ENCODE measurements at places on chromosomes 2 and 18.

DNA sequence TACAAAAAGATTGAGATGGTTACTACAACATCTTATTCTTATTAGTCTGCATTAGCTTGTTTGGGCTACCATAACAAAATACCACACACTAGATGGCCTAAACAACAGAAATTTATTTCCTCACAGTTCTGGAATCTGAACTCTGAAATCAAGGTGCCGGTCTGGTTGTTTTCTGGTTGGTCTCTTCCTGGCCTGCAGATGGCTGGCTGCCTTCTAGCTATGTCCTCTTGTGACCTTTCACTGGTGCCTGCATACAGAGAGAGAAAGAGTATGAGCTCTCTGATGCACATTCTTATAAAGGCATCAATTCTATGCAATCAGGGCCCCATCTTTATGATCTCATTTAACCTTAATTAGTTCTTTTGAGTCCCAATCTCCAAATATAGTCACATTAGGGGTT lies 696.5 kb downstream of the TDRD15 start:
- no peak for DNase-seq

GRCh38 chr18:45978084-45978483 lies 11.0 kb upstream of the EPG5 start:
- DNase-seq: no peak

- DNase-seq: no peak
These were observed 101.7 kb downstream of the NRP2 start for GRCh38 chr2:205783872-205784499.

- no peak for DNase-seq
These were observed 179.3 kb downstream of the SNTG2 start for GRCh38 chr2:1129982-1130381.

DNA sequence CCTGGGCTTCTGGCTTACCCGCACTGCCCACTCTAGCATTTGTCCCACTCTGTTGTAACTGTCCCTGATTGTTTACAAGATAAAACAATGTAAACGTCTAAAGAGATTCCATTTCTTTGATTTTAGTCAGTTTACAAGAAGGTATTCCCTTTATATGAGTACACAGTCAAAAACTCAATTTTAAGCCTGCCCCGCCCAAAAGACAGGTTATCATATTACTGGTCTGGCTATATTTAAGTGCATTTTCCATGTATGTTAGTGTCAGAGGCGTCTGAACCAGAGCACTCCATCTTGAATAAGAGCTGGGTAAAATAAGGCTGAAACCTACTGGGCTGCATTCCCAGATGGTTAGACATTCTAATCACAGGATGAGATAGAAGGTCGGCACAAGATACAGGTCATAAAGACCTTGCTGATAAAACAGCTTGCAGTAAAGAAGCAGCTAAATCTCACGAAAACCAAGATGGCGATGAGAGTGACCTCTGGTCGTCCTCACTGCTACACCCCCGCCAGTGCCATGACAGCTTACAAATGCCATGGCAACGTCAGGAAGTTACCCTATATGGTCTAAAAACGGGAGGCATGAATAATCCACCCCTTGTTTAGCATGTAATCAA lies 15.0 kb downstream of the GPR45 start:
- no peak for DNase-seq

GRCh38 chr2:73979686-73980085 lies 5.0 kb upstream of the TET3 start:
- no peak for DNase-seq

- no peak for DNase-seq
These were observed 368.6 kb downstream of the EIPR1 start for GRCh38 chr2:3009005-3009404.

GRCh38 chr18:58699551-58699950 lies 28.3 kb downstream of the MALT1 start:
- no peak for DNase-seq

DNA sequence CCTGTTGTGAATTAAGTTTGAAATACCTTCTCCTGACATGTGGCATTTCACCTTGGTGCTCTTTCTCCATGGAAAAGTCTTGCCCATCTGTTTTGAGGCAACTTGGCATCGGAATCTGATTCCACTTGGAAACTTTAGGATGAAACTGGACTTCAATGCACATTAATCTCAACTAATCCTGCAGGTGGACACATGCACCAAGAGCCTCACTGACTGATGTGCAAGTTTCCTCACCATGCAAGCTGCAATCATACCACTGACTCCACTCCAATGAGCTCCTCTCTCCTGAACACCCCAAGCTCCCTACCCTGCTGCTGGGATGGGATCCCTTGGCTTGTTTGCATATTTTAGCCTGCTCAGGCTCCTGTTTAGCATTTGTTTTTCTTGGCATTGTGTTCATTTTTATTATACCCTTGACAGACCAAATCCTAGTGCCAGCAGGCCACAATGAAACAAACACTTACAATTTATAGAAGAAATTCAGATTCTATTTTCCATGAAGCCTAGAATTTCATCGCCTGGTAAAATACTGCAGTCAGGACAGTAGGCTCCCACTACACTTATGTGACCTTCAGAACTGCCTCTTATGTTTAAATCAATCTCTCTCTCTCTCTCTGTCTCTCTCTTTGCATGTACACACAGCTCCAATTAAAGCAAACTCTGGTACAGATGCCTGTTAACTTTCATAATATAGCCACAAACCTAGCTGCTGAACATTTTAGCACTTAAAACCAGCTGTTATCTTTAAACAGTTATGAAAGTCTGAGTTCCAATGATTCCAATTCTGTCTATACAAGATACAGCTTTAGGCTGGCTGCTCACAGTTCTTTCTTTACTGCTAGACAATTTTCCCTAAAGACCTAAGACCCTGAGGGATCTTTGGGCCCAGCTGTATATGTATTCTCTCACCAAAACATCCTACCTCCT lies 141.5 kb downstream of the OSR1 start:
- DNase-seq: no peak

GRCh38 chr2:134153294-134153880 lies 100.5 kb upstream of the MGAT5 start:
- no peak for DNase-seq

GRCh38 chr2:239274391-239275043 lies 126.3 kb downstream of the HDAC4 start:
- peak; percentile 77 for DNase-seq

DNA sequence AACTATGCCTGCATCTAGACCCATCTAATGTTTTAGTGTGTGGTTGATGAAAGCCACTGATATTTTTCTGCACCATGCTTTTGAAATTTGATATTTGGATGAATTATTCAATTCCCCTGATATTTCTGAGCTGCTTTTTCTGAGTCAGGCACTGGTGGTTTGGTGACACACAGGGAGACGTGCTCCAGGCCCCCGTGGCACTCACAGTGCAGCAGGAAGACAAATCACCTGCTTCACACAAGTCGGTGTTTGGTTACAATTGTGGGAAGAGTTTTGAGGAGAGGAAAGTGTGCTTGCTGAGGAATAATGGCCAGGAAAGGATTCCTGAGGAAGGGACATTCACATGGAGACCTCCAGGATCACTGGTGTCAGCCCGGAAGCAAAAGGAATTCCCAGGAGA lies 179.7 kb downstream of the ACKR3 start:
- DNase-seq: no peak

GRCh38 chr18:12828116-12829051 lies 55.7 kb downstream of the PTPN2 start:
- no peak for DNase-seq

- DNase-seq: no peak
These were observed 1229.0 kb upstream of the ZEB2 start for GRCh38 chr2:145748927-145749326.

DNA sequence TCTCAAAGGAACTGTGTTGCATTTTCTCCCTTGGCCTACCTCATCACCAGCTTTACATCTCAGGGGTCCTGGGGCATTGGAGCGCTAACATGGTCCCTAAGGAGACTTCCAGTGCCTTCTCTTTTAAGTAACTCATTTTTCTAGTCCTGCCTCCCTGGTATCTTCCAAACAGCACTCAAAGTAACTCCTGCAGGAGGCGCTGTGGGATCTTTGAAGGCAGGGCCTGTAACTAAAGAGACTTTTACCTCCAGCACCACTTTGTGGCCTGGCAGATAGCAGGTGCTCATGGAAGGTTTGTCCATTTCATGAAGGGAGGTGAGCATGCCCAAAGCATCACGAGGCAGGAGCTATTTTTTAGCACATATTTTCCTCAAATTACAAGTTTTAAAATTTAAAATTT lies 411.0 kb upstream of the GYPC start:
- DNase-seq: peak; percentile 6

- no peak for DNase-seq
These were observed 65.6 kb downstream of the NOL4 start for GRCh38 chr18:34158881-34159690.

- DNase-seq: no peak
These were observed 155.0 kb downstream of the ZBTB7C start for GRCh38 chr18:48254077-48254602.

DNA sequence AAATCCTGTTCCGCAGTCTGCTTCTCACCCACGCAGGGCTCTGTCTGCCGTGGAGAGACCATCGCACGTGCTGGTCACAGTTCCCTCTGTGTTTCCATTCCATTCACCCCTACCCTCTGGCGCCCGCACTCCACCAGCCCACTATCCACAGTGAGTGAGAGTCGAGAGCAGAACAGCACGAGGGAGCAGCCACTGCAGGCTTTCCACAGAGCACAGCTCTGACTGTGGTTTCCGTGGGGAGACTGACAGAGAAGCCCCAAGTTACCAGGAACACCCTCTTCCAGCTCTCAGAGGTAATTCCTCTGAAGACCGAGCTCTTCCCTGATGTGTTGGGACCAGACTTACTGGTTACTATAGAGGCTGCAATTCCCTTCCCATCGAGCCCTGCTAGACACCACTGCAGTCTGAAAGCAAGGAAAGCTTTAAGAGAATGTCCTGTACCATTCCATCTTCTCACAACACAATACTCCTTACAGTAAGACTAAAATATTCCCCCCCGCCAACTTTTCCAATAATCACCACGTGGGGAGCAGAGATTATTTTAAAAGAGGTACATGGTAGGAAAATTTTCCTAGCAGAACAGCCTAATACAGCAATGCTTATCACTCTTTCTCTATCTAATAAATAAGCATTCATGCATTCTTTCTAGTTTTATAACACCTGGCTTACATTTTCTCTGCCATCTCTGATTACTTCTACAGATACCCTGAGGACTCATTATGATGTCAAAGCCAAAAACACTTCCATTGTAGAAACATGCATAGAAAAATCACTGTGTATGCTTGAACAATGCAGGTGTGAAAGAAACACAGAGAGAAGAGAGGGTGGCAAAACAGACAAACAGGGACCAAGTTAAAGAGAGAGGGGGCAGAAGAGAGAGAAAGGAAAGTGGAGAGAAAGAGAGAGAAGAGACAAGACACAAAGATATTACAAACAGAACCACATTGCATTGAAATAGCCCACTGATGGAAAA lies 4.7 kb downstream of the MYT1L start:
- DNase-seq: no peak

GRCh38 chr2:238305965-238306671 lies 14.2 kb upstream of the TRAF3IP1 start:
- DNase-seq: no peak

DNA sequence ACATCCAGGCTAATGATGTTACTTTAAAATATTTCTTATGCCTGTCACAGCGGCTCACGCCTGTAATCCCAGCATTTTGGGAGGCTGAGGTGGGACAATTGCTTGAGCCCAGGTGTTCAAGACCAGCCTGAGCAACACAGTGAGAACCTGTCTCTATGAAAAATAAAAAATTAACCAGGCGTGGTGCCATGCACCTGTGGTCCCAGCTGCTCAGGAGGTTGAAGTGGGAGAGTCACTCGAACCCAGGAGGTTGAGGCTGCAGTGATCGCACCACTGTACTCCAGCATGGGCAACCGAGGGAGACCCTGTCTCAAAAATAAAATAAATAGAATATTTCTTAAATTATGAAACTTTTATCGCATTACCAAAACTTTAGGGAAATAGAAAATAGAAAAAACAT lies 28.1 kb upstream of the ACTR3 start:
- no peak for DNase-seq

- no peak for DNase-seq
These were observed 79.6 kb downstream of the SPTBN1 start for GRCh38 chr2:54535599-54536195.

DNA sequence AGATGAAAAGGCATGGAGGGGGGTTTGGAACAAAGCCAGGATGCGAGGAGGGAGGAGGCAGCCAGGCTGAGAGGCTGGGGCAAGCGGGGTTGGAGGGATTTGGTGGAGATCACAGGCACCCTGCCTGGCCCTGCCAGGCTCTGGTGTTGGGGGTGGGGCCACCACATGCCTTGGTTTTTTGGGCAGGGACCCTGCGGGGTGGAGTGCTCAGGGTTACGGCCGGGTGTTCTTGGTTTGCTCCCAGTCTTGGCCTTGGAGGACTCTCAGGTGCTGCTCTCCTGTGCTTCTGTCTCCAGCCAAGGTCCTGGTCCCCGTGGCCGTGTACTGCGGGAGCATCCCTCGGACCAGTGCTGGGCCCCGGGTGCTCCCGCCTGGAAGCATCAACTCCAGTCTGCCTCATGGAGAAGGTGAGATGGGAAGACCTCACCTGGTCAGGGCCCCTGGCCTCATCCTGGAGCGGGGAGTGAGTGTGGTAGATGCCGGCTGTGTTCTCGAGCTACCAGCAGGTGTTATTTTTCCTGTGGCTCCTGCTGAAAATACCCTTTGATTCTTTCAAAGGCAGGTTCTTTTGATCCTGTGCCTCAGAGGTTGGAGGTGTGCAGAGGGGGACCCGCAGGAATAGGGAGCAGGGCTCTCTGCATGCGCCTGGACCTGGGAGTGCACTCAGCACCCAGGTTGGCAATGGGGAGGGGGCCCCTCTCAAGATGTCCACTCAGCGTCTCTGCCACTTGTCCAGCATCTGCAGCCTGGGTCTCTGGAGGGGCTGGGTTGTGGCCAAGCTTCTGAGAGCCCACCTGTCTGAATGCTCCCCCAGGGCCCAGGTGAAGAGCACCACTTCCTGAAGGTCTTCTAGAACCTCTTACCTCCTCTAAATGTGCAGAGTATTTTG lies 17.0 kb downstream of the TOGARAM2 start:
- no peak for DNase-seq

GRCh38 chr18:7886436-7886835 lies 319.3 kb downstream of the PTPRM start:
- no peak for DNase-seq

DNA sequence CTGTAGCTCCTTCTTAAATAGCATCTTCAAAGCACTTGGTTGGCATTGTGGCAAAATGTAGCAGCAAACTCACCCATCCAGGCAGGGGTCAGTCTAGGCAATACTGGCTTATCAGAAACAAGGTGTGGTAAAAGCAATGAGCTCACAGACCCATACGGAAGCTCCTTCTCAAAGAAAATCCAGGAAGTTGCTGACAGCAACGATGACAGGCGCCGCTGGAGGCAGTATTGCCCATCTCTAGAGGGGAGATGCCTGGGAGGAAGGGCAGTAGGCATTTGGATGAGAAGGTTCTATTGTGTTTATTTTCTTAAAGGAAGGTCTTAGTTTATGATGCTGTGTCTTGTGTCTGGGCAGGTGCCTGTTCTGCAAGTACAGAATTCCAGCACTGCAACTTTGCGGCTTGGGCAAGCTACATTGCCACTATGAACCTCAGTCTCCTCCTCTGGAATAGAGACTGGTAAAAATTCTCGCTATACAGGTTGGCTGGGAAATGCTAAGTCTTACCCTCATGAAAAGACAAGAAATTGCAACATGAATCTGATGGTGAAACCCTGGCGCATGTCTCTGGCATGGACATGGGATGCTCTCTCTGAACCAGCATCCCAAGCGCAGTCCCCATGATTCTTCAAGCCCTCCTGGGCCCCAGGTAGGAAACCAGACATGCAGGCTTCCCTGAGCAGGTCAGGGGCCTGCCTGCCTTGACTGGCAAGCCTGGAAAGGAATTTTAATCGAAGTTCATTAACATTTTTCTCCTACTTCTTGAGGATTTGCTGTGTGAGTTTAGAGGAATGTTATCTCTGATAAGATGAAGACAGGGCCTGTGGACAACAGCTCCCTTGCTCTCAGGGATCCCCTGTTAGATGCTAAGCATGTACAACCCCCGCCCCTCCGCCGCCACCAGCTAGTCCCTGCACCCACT lies 156.0 kb downstream of the TFCP2L1 start:
- DNase-seq: no peak

All from H54 (cell line).